Occipital lobe (tissue), 3 donors: ENCODE measurements at places on chromosomes 6 and 20. TPM values are rescaled to one million over a fixed set of nuclear protein-coding genes. Genes with fewer than 3 reads are reported as not detected.

Gene HLA-G
- total RNA-seq = not detected

Gene MEI4
- 0.47 TPM for total RNA-seq

DNA sequence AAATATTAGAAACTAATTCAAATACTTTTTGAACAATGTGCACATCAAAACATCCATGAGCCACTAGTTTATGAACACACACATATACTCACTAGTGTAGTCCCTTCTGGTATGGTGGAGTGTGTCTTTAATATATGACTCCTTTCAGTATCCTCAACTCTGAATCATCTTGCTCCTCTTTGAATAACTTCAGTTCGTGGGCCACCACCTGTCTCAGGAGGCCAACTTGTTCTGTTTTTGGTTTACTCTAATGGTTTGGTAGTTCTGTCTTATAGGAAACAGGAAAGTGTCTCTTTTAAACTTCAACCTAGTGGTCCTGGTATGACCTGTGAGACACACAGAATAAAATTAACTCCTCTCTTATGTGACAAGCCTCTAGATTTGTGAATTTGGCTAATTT is 55.6 kb downstream of the ZNF292 start:
- no peak for DNase-seq

- DNase-seq = no peak
These were observed 2.1 kb downstream of the SOBP start for GRCh38 chr6:107491760-107492660.

Gene CRISP2
- total RNA-seq = not detected

DNA sequence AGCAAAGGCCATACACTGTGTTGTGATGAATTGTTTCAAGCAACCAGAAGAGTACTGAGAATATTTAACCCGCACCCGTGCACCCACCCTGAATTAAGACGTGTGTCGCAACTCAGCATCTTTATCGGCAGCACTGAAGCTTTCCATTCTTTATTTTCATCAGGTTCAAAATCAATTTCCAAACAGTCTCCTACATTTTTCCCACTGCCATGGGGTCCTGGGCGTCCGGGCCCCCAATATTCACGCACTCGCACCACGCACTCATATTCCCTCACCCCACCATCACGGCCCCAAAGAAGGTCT is 1.8 kb downstream of the LTB start:
- DNase-seq = no peak

Gene SLC24A3
- 17.8 TPM for total RNA-seq

Gene HCRTR2
- total RNA-seq = 14.3 TPM
